Endothelial cell of umbilical vein (primary cell): ENCODE measurements at places on chromosomes 3 and 15. TPM values are rescaled to one million over a fixed set of nuclear protein-coding genes. Genes with fewer than 3 reads are reported as not detected.

Gene HPS3
- total RNA-seq = 16.1 and 17.8 TPM in 2 replicates

Gene DZIP1L
- total RNA-seq = 14.6 and 17.9 TPM in 2 replicates

Gene EFCAB12
- total RNA-seq = 0.25 and 0.49 TPM in 2 replicates

Gene RBP2
- not detected in 2 replicates for total RNA-seq

Gene PIF1
- total RNA-seq = 45.4 and 52.7 TPM in 2 replicates

DNA sequence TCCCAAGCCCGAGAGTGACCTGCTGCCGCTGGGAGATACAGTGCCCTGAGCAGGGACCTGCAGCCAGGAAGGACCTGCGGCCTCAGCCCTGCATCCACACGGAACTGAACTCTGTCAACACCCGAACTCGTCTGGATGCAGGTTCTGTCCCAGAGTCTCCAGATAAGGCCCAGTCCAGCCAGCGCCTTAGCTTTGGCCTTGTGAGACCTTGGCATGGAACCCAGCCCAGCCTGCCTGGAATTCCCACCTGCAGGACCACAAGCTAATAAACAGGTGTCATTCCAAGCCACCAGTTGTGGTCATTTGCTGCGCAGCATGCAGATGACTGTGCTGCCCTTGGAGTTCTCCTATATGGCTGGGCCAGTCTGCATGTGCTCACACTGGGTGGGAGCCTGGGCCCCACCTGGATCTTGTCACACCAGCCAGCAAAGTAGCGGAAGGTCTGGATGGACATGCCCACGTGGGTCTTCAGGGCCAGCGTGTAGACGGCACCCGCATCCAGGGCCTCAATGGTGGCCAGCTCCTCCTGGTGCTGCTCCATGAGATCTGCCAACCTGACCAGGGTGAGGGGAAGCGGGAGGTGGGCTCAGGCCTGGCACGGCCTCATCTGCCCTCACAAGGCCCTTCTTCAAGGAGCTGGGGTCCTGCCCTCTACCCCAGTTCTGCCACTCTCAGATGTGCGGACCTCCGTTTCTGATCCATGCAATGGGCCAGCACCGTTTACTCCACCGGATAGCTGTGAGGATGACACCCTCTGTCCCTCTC, 47.2 kb upstream of the SLC41A3 start:
- H3K27ac ChIP-seq = no peak overlapping the region
- no peak overlapping the region for H3K4me3 ChIP-seq
- H3K4me1 ChIP-seq = peaks cover 11% of the 10 kb centered on the region
- no peaks in the 10 kb centered on the region for H3K27me3 ChIP-seq
- no peaks in the 10 kb centered on the region for H3K36me3 ChIP-seq

GRCh38 chr3:42013691-42014457, 52.0 kb upstream of the ULK4 start:
- H3K27ac ChIP-seq = peak overlapping the region; percentile 21
- no peaks in the 10 kb centered on the region for H3K36me3 ChIP-seq
- DNase-seq = no peak
- H3K4me1 ChIP-seq = peaks cover 20% of the 10 kb centered on the region

DNA sequence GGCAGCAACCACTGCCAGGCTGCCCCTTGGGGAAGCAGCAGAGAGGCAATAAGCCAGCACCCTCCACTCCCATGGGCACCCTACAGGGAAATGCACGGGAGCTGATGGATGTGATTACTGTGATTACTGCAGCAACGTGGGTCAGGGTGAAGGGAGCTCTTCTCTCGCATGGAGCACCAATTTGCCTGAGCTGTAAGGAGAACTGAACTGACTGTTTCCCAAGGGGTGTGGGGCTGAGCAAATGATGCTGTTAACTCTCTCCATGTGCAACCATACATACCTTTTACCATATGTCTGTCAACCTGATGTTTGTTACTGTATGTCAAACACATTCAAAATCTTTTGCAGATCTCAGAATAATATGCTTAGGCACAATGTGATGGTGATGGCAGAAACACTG, 680.6 kb downstream of the SQOR start:
- peaks cover 3% of the 10 kb centered on the region for H3K27me3 ChIP-seq
- no peaks in the 10 kb centered on the region for H3K36me3 ChIP-seq
- DNase-seq = no peak
- H3K4me3 ChIP-seq = no peak overlapping the region

DNA sequence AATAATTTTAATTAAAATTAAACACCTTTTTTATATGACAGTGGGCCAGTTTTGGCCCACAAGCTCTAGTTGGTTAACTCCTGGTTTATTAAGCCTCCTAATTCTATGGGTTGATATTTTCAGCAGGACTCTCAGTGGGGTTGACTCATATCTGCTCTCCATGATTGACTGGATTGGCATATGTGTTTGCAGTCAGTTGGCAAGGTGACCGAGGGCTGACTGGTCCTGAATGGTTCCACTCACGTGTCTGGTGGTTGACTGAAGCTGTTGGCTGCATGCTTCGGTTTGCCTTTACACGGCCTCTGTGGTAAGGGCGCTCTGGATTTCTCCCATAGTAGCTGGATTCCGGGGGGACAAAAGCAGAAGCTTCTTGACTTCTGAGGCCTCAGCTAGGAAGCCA, 65.3 kb upstream of the ZNF280D start:
- H3K4me1 ChIP-seq = no peaks in the 10 kb centered on the region
- H3K27me3 ChIP-seq = peaks cover 2% of the 10 kb centered on the region
- H3K36me3 ChIP-seq = no peaks in the 10 kb centered on the region
- no peak overlapping the region for H3K27ac ChIP-seq

DNA sequence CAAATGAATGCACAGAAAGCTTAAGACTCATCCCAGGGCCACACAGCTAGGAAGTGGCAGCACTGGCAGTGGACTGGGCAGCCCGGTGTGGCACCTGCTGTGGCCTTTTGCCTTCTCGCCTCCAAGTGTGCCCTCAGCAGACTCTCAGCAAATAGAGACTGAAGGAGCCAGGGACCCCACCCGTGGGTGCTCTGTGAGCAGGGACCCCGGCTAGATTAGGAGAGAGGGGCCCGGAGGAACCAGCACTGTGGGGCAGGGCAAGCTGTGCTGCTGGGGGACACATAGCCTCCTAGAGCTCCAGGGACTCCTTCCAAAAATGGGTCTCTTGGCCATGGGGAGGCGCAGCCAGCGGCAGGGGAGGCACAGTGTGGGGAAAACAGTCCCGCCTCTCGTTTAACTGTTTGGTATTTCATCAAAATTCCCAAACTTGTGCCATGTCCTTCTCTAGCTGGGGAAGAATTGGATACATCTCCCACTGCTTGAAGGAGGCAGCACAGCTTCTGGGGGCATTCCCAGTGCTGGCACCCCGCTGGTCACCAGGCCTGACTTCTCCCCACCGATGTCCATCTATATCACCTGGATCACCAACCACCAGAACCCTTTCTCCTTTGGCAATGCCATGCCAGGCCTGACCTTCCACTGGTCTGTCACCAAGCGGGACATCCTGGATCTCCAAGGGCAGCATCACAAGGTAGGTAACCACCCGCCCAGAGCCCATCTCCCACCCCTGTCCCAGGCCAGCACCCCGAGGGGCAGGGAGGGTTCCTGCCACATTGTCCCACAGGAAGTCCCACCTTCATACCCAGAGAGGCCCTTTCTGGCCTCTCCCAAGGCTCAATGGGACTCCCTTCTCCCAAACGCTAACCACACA, 12.0 kb upstream of the TXNRD3 start:
- H3K36me3 ChIP-seq = no peaks in the 10 kb centered on the region
- no peak for DNase-seq
- no peak overlapping the region for H3K27ac ChIP-seq

- no peak overlapping the region for H3K27ac ChIP-seq
- no peaks in the 10 kb centered on the region for H3K4me1 ChIP-seq
- no peaks in the 10 kb centered on the region for H3K27me3 ChIP-seq
- H3K36me3 ChIP-seq = no peaks in the 10 kb centered on the region
- no peak for DNase-seq
- H3K4me3 ChIP-seq = no peak overlapping the region
Measured at GRCh38 chr3:78791753-78792152, 976.0 kb downstream of the ROBO1 start.

DNA sequence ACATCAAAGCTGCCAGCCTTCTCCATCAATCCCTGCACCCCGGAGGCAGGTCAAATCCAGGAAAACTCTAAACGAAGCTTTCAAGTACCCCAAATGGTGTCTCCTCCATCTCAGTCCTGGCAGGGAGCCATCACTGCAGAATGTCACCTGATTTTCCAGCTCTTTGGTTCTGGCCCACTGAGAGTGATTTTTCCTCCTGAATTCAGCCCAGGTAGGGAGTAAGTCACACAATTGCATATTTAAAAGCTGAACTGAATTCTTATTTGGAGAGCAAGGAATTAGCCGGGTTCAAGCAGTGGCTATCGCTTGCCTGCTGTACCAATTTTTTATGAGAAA, 5.3 kb downstream of the RFTN1 start:
- no peak for DNase-seq
- H3K36me3 ChIP-seq = peaks cover 3% of the 10 kb centered on the region
- peaks cover 16% of the 10 kb centered on the region for H3K4me1 ChIP-seq

DNA sequence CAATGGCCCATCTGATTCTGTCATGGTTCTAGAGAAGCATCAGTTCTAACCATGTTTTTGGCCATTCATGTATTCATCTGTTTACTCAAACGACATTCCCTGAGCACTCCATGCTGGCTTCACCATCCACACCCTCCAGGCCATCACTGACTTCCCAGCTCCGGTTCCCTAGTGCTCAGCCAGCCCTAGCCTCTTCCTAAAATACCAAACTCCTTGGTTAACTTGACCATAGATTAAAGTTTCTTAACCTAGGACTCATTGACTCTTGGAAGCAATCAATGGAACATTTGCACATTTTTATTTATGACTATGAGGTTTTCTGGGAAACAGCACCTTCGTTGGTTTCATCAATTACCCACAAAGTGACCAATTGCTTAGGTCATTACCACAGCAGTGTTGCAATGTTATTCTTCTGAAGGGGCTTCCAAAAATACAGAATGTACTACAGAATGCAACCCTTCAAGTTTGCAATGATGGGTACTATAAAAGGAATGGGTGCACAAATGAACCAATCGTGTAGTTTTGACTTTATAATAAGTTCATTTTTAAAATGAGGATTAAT, 27.2 kb upstream of the SLC25A36 start:
- DNase-seq = no peak
- H3K27me3 ChIP-seq = peaks cover 3% of the 10 kb centered on the region
- H3K4me3 ChIP-seq = no peak overlapping the region
- H3K36me3 ChIP-seq = no peaks in the 10 kb centered on the region
- H3K4me1 ChIP-seq = no peaks in the 10 kb centered on the region
- no peak overlapping the region for H3K27ac ChIP-seq

GRCh38 chr15:99717161-99718009, 15.9 kb downstream of the LYSMD4 start:
- H3K4me3 ChIP-seq = no peak overlapping the region
- no peaks in the 10 kb centered on the region for H3K4me1 ChIP-seq

DNA sequence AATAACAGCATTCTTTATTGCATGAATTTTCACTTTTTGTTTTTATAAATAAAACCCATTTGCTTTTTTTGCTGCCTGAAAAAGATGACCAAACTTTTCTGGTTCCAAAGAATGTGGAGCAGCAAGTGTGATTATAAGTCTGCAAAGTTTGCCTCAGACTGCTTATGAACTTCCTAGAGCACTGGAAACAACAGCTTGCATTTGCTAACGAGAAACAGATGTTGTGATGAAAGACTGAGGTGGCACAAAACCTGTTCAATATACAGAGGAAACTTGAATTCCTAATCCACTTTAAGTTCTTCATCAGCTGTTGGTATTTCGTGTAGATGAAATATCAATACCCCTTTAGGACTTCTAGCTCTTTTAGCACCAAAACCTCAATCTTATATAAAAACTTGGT, 9.3 kb downstream of the ZPLD1 start:
- H3K4me3 ChIP-seq = no peak overlapping the region
- H3K27ac ChIP-seq = no peak overlapping the region
- no peaks in the 10 kb centered on the region for H3K36me3 ChIP-seq
- no peaks in the 10 kb centered on the region for H3K4me1 ChIP-seq
- DNase-seq = no peak

GRCh38 chr3:168707900-168708299, 612.2 kb upstream of the GOLIM4 start:
- H3K4me1 ChIP-seq = no peaks in the 10 kb centered on the region
- H3K36me3 ChIP-seq = no peaks in the 10 kb centered on the region
- H3K4me3 ChIP-seq = no peak overlapping the region
- DNase-seq = no peak
- no peak overlapping the region for H3K27ac ChIP-seq

GRCh38 chr3:106261915-106262683, 393.3 kb upstream of the CBLB start:
- H3K27me3 ChIP-seq = no peaks in the 10 kb centered on the region
- no peak for DNase-seq
- H3K4me3 ChIP-seq = no peak overlapping the region
- no peaks in the 10 kb centered on the region for H3K36me3 ChIP-seq
- H3K4me1 ChIP-seq = no peaks in the 10 kb centered on the region

- H3K4me3 ChIP-seq = no peak overlapping the region
- H3K27me3 ChIP-seq = no peaks in the 10 kb centered on the region
- H3K36me3 ChIP-seq = no peaks in the 10 kb centered on the region
- DNase-seq = no peak
- H3K4me1 ChIP-seq = peaks cover 12% of the 10 kb centered on the region
Measured at GRCh38 chr15:36608180-36608579, 28.8 kb downstream of the CDIN1 start.

GRCh38 chr3:190086191-190086590, 34.5 kb downstream of the P3H2 start:
- no peaks in the 10 kb centered on the region for H3K36me3 ChIP-seq
- no peak overlapping the region for H3K27ac ChIP-seq
- H3K4me3 ChIP-seq = no peak overlapping the region

DNA sequence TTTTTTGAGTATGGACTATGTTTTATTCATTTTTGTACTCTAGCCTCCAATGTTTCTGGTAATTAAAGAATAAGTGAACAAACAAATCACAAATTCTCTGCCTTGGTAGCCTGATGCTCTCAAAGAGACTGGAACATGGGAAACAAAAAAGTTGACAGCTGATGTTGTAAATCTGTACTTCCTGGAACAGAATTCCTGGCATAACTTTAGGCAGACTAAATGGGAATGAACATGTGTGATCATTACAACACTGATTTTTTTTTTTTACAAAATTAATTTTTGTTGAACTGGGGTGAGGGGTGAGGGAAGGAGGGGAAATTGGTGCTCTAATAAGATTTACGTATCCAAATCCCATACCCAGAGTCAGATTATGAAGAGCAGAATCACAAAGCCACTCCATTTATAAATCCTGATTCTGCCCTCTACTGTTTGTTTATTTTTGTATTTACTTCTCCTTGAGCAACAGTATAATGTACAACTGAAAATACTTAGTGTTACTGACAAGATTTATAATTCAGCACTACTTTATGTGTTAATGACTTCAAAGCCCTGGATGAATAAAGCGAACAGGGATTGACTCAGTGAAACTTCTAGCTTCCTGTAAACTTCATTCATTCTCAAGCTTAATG, 165.0 kb downstream of the FRMD5 start:
- H3K27me3 ChIP-seq = no peaks in the 10 kb centered on the region
- H3K27ac ChIP-seq = peak overlapping the region; percentile 59
- peaks cover 55% of the 10 kb centered on the region for H3K4me1 ChIP-seq
- no peaks in the 10 kb centered on the region for H3K36me3 ChIP-seq
